ENCODE measurements at places on chromosomes 2 and 18.
A peak's percentile ranks its signal among the peaks of the same experiment; 100 is the strongest.

DNA sequence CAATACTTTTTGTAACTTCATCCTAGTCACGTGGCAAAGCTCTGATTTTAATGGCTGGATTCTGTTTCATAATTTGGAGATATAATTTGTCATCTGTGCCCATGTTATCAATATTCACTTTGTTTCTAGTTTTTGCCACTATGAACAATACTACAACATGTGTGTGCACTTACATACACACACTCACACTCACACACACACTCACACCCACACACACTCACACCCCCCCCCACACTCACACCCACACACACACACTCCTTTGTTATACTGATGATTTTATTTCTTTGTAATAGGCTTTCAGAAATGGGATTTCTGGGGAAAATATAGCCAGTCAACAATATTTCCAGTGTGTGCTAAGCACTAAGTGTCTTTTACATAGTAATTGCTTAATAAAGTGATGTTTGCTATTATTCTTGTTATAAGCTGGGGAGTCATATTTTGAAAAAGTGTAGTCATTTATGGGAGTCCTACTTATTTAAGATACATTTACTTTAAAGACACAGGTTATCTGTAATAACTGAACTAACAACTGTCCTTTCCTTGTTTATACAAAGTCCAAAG lies 22.8 kb upstream of the ROCK2 start:
- no peak for DNase-seq

DNA sequence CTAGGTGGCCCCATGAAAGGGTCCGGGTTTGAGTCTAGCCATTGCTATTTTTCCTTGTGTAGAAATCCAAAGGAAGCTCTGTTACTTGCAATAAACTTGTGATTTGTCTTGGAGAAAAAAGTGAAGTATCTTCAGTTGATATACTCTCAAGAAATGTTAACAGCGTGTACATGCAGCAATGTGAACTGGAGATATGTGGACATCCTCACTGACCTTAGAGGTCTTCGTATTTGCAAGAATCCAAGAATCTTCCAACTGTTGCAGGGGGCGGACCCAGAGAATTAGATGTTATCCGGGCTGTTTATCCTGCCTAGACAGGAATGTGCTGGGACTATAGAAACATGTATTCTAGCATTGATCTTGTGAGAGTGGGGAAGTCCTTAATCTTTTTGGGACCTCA lies 187.6 kb downstream of the KCNS3 start:
- DNase-seq: no peak

DNA sequence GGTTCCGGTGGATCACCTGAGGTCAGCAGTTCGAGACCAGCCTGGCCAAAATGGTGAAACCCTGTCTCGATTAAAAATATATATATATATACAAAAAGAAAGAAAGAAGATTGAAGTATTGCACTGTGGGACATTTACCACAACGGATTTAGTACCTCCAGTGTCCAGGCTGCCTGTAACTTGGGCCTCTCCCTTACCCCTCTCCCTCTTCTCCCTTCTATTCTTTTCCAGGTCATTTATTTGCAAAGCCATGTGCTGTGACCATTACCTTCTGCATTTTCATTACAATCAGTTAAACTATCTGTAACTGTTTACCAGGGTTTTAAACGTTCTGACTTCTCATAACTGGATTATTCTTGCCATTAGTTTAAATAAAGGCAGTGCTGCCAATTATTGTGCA lies 400.9 kb upstream of the ZNF804A start:
- DNase-seq: no peak

DNA sequence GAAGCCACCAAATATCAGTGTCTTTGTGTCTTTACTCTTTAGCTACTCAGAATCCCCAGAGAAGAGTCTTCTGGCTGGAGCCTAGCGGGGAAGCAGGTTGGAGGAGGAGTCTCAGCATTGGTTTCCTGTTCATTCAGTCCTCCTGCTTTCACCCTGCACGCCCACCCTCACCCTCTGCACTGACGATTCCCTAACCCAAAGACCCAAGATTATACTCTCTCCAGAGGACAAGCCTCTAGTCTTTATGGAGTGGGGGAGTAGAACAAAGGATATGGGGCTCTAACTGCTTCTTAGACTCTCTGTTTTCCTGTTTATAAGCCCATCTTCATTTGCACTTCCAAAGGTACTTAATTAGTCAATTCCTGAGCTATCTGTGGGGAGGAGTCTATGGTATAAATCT lies 338.8 kb downstream of the AGPS start:
- DNase-seq: no peak

DNA sequence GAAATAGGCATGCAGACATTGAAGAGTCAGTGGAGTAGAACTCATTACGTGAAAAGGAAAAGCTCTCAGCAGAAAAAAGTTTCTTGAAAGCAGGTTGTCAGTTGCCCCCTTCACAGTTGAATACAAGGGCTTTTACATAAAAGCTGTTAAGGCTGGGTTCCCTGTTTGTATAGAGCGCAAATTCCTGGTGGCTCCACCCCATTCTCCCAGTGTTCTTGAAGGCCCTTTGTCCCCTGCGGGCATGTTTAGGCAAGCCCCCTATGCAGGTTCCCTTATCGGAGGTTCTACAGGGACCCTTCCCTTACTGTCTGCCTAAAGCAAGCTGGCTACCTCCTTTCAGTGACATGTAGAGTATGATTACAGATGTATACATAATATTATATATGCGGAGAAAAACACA lies 497.2 kb upstream of the SYT4 start:
- DNase-seq: no peak

GRCh38 chr18:67463829-67464228 lies 52.7 kb downstream of the DSEL start:
- no peak for DNase-seq

DNA sequence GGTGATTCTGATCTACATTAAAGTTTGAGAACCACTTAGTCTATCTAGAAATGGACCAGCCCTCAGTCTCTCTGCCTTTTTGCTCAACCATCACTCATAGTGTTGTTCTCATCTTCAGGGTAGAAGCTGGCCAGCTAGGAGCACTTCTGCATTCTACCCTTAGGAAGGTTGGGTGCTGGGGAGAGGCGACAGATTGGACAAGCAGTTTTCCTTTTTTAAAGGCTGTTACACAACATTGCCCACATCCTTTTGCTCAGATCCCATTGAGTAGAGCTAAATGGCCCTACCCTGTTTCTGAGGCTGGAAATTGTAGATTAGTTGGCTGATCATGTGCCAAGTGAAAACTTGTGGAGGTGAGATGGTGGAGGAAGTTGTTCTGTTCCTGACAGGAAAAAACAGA lies 35.6 kb downstream of the OSBPL6 start:
- DNase-seq: no peak

- DNase-seq: no peak
Observed at GRCh38 chr18:58784601-58785137, 80.0 kb upstream of the ZNF532 start.

GRCh38 chr2:33859811-33860461 lies 260.8 kb upstream of the FAM98A start:
- no peak for DNase-seq

- no peak for DNase-seq
Observed at GRCh38 chr2:75728614-75729419, 18.1 kb upstream of the GCFC2 start.

DNA sequence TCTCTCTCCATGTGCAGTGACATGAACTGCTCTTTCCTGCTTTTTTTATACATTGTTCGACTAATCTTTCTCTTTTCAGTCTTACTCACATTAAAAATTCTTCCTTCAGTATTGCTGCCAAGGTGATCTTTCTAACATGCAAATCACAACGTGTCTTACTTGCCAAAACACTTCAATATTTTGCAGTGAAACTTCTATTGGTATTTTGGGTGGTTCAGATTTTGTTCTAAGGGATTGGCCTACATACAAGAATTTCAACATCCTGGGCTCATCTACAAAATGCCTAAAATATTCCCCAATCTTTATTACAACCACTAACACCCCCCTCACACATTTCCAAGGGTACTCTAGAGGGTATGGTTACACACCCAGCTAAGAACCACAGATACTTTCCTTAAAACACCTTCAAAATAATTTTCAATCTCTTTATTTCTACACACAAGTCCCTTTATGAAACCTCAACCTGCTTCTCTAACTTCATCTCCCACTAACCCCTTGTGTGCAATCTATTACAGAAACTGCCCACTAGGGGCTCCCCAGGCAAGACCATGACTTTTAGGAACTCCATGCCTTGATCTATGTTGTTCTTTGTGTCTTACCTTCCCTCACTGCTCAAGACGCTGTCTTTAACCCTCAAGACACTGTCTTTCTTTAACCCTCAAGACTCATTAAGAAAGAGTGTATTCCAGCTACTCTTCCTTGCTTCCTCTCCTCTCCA lies 50.9 kb downstream of the COL3A1 start:
- no peak for DNase-seq

DNA sequence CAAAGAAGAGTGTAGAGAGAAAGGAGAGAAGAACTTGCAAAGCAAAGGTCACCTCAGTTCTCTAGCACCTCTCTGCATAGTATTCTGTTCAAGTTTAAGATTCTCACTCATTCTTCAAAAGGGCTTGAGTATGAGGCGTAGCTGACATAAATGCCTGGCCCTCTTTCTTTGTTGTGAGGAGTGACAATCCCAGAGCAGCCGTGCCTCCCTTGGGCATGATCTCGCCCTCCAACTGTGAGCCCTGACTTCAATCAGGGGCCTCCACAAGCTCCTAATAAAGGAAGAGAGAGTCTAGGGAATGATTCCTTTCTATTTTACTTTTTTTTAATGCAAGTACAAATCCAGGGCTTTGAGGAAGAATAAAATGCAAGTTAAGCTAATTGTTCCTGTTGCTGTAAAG lies 402.7 kb downstream of the LRP1B start:
- no peak for DNase-seq

DNA sequence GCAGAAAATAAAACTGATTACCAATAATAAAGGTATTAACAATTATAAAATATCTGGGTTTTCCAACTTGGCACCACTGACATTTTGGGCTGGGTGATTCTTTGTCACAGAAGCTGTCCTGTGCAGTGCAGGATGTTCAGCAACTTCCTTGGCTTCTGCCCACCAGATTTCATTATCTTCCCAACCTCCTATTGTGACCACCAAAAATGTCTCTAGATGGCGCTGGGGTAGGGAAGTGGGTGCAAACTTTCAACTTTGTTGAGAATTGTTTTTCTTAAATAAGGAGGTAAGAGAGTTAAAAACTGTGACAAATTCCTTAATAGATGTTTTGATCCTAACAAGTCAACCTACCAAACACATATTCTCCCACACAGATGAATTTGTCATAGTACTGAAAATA lies 90.1 kb downstream of the GAREM1 start:
- DNase-seq: no peak

DNA sequence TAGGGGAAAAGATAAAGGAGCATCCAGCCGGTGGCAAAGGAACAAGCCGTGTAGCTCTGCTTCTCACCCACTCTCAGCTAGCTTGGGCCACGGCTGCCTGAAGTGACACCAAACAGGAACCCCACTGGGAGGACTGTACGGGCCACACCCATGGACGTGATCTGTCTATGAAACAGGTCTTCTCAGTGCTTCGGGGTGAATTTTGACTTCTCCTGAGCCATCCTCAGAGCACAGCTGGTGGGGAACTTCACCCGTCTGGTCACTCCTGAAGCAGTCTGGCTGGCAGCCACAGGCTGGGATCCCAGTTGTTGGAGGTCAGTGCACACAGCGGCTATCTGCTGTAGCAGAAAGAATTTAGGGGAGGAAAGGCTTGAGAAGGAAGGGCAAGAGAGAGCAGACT lies 223.8 kb downstream of the FAM210A start:
- DNase-seq: no peak

GRCh38 chr2:197092431-197092830 lies 165.9 kb upstream of the PGAP1 start:
- DNase-seq: peak; percentile 47

GRCh38 chr2:12965540-12966269 lies 249.0 kb downstream of the TRIB2 start:
- DNase-seq: peak; percentile 24

DNA sequence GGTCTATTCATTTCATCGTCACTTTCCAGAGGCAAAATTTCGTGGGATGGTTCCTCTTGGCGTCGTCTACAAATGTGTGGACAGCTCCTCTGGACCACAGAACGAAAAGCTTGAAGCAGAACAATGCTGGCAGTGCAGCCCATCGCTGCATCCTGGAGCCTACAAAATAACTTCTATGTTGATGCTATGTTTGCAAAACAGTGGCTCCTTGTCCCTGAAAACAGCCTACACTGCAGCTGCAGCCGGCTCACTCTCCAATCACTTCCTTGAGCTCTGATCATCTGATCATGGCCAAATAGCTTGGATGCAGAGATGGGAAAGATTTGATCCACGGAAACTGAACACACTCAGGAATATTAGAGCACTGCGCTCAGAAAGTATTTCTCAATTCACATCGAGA lies 60.0 kb downstream of the DOCK10 start:
- DNase-seq: no peak
